ENCODE measurements at places on chromosomes 1 and 21.

GRCh38 chr1:4724001-4724400, 69.6 kb downstream of the AJAP1 start:
- no peak for DNase-seq

DNA sequence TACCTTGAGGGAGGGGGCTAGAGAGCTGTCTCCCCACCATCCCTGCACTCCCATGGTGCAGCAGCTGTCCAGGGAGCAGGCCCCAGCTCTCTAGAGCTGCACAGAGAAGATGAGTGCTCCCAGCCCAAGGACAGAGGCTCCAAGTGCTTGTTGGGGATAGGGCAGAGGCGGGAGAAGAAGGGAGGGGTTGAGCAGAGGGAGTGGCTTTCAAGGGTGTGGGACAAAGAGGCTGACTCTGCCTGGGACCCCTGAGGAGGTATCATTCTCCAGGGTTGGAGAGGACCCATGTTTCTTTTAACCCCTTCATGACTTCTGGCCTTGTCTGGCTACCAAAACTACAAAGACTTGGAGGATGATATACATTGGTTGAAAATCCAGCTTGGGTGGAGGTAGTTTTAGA, 14.6 kb downstream of the FOXD2 start:
- no peak for DNase-seq

- no peak for DNase-seq
Observed at GRCh38 chr1:84721152-84721551, 30.9 kb upstream of the SSX2IP start.

GRCh38 chr1:118190561-118190960, 5.5 kb upstream of the SPAG17 start:
- DNase-seq = no peak

DNA sequence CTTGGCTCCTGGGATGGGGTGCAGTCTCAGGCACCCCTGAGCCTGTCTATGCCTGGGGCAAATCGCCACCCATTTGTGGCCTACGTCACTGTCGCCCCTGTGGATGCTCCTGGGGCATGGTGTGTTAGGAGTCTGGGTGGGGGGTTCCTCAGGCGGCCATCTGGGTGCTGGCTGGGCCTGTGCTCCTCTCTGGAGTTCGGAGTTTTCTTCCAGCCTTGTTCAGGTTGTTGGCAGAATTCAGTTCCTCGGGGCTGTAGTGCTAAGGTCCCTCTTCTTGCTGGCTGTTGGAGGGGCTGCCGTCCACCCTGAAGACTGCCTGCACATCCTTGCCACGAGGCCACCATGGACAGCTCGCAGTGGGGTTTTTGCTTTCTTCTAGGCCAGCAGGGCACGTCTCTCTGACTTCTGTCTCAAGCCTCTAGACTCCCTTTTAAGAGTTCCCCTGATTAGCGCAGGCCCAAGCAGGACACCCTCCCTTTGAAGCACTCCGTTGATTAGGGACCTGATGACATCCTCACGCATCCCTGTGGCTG, 86.7 kb upstream of the C1orf174 start:
- DNase-seq = no peak

- no peak for DNase-seq
Observed at GRCh38 chr1:222182641-222183040, 365.3 kb downstream of the HHIPL2 start.

- DNase-seq = no peak
Observed at GRCh38 chr1:189312499-189312898, 1165.2 kb downstream of the BRINP3 start.

DNA sequence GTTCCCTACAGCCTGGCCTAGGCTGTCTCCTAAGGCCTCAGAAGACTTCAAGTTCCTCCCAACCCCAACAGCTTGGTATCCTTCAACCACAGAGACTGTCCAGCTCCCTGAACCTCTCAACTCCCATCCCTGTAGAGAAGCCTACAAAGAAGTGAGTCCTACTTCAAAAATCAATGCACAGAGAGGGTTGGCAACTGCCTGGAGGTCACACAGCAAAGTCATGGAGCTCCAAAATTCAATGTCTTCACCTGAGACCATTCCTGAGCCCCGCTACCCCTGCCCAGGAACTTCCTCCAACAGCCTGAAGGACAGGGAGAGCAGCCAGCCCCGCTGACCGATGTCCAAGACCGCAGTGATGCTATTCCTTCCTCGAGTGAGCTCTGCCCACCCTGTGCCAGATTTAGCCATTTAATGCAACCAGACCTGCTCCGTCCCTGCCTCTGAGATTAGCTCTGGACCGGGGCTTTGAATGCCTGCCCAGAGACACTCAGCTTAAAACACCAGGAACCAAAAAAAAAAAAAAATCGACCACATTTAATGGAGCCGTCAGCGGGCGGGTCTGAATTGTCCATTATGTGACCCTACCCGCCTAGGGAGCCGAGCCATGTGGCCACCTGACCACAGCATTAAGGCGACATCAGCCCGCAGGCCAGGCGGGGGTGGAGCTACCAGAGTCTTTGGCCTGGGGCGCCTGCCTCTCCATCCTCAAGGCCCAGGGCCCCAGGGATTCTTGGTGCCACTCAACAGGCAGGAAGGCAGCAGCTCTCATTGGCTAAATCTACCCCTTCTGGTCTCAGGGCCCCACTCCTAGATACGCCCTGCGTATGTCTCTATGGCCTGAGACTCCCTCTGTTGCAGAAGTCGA, 148.6 kb downstream of the SYF2 start:
- no peak for DNase-seq

- no peak for DNase-seq
Observed at GRCh38 chr1:55276671-55277376, 61.7 kb upstream of the USP24 start.

DNA sequence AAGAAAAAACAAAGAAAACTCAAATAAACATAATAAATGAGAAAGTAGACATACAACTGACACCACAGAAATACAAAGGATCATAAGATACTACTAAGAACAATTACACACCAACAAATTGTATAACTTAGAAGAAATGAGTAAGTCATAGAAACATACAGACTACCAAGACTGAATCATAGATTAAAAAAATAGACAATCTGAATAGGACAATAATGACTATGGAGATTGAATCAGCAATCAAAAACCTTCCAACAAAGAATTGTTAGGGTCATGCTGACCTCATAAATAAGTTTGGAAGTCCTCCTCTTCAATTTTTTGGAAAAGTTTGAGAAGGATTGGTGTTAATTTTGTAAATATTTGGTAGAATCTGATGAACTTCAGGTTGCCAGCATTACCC, 159.0 kb downstream of the PTBP2 start:
- no peak for DNase-seq

DNA sequence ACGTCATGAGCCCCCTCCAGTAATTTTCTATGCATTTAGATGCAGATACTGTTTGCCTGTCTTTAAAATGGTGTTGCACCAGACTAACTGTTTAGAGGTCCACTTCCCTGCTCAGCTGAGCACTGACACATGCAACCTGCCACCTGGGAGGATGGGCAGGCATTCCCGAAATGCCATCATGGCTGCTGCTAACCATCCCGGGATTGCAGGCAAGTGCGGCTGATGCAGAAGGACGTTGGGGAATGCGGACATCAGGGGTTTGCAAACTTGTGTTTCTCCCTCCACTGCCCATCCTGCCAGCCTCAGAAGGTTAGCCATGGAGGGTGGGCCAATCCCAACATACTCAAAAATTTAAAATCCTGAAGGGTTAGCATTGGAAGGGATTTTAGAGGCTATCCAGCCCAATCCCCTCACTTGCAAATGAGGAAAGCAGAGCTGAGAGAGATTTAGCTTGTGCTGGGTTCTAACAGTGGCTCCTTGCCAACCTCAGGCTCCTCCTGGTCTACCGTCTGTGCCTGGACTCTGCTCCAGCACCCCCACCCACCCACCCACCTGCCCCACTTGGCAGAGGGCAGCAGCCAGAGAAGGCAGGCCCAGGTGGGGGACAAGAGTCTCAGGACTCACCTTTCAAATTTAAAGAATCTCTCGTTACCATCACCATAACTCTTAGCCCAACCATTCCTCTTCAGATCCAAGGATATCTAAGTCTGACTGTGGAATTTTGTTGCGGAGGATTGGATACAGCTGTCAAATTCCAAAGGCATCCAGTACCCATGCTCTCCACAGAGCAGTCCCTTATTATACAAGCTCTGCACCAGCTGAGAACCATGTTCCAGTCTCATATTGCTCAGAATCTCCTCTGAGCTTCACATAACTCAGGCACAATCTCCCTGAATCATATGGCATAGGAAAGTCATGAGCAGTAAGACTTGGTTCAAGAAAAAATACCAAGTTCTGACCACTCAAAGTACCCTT, 34.2 kb downstream of the HIVEP3 start:
- DNase-seq = no peak

GRCh38 chr1:186212568-186213224, 162.4 kb downstream of the TPR start:
- peak; percentile 77 for DNase-seq

DNA sequence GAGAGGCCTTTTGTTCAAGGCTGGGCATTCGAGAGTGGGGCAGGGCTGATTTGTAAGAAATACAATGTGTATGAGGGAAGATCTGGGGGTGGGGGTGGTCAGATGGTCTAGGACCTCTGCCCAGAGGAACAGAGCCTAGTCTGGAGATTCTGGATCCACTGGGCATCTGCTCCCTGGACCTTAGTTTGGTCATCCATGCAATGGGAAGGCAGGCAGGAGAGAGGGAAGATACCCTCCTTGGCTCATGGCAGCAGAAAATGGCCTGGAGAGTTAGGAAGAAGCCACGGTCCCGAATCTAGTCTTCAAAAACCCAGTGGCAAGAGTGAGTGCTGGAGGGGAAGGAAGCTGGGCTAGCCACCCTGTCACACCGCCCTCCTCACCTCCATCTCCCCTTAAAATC, 38.8 kb downstream of the CITED4 start:
- no peak for DNase-seq

DNA sequence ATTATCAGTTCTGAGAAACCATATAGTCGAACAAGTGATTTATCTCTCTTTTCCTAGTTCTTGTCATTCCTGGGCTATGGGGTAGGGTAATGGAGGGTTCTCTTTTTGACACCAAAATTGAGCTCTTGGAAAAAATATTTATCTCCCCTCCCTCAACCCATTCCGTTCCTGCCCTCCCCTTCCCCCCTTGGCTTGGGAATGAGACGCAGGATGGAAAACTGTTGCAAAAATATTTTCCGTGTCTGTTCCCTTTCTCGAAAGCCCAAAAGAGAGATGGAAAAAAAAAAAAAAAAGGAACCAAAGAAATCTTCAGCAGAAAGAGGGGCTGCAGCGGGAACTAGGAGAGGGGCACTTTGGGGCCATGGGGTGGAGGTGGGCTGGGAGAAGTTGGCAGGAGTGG, 766 bp downstream of the ATP2B4 start:
- DNase-seq = no peak

DNA sequence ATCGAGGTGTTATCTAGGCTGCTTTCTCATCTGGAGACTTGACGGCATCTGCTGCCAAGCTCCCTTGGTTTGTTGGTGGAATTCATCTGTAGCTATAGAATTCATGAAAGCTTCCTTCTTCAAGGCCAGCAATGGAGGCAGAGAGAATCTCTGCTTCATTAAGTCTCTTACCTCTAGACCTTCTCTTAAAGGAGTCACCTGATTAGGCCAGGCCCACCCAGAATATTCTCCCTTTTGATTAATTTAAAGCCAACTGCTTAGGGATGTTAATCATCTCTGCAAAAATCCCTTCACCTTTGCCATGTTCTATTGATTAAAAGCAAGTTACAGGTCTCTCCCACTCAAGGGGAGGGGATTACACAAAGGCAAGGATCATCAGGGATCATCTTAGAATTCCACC, 5.3 kb upstream of the NCF2 start:
- no peak for DNase-seq

GRCh38 chr21:25635310-25635709, 3.7 kb upstream of the JAM2 start:
- DNase-seq = no peak

GRCh38 chr1:111507411-111508201, 4.2 kb upstream of the ADORA3 start:
- DNase-seq = peak; percentile 63

DNA sequence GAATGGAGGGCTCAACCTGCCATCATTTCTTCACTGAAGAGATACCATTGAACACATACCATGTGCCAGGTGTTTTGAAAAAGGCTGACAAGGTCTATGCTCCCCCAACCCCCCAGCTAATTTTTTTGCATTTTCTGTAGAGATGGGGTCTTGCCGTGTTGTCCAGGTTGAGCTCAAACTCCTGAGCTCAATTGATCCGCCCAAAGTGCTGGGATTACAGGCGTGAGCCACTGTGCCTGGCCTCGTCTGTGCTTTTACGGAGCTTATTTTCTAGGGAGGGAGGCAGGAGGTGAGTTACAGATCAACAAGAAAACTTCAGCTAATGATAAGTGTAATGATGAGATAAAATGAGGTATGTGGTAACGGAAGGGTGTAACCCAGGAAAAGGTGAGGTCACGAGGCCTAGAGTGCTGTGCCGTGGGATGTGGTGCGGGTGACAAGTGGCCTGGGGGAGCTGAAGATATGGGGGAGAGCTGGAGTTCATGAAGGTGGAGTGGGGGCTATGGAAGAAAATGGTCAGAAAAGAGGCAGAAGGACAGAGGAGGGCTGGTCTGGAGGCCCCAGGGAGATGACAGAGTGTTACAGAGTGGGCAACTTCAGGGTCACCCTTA, 28.2 kb downstream of the FAAH start:
- DNase-seq = no peak

GRCh38 chr1:163842571-163842970, 520.8 kb downstream of the NUF2 start:
- no peak for DNase-seq

DNA sequence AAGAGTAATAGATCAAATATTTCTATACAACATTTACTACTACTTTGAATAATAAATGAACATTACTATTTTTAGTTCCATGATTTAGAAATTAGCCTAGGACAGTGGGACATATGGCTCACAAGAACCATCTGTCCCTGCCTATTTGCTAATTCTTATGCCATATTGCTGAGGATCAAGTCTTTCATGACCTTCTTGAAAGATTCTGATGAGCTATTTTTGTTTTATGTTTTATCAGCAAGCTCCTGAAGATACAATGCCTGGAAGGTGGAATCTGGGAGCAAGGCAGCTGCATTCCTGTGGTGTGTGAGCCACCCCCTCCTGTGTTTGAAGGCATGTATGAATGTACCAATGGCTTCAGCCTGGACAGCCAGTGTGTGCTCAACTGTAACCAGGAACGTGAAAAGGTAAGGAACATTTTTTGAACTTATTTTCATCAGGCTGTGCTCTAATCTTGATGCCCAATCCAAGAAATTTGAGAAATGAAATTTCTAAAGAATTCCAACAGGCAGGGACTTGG, 326.7 kb downstream of the PAPPA2 start:
- DNase-seq = no peak

GRCh38 chr1:226185141-226186036, 1.2 kb downstream of the ACBD3 start:
- DNase-seq = no peak

DNA sequence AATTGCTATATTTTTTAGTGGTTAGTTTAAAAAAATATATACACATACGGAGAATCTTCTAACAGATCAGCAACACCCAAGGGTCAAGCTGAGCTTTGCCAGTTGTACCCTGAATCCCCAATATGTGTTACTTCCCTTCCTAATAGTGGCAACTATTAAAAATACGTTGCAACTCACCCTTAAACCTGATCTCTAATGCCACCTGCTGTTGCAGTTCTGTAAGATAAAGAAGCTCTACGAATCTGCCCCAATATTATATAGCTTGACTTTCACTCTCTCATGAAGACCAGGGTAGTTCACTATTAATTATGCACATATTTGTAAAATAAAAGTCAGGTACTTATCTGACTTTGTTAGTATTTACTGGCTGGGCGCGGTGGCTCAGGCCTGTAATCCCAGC, 58.4 kb downstream of the ASH1L start:
- DNase-seq = peak; percentile 34

All from DMS153 (cell line).